ENCODE measurements at places on chromosomes 2 and 18.

DNA sequence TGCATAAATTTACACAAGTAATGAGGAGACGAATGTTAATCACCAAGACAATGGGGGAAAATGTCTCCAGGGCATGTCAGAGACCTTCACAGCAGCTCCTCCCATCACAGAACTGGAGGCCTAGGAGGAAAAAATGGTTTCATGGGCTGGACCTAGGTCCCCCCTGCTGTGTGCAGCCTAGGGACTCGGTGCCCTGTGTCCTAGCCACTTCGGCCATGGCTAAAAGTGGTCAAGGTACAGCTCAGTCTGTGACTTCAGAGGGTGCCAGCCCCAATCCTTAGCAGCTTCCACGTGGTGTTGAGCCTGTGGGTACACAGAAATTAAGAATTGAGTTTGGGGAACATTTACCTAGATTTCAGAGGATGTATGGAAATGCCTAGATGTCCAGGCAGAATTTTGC is 152.2 kb upstream of the KCNJ3 start:
- no peak for DNase-seq

- no peak for DNase-seq
These were observed 1372.9 kb upstream of the PIK3C3 start for GRCh38 chr18:40582105-40582504.

GRCh38 chr2:69151931-69152330 is 139.0 kb downstream of the ANTXR1 start:
- no peak for DNase-seq

DNA sequence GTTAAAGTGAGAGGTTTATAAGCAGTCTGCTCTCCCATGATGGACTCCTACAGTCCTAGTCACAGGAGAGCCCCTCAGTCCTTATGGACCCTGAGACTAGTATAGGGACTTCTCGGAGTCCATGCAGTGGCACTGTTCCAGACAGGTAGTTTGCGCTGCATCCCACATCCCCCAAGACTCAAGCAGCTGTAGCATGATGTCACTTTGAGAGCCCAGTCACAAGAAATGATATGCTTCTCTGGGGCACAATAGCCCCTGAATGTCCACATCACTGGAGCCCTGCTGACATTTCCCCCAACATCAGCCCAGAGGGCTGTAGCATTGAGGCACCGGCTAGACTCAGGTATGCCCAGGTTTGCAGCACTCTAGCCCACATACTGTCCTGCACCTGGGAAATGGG is 220.1 kb downstream of the OTX1 start:
- DNase-seq, result no peak

- DNase-seq, result no peak
These were observed 34.2 kb downstream of the CERS6 start for GRCh38 chr2:168490015-168490874.

DNA sequence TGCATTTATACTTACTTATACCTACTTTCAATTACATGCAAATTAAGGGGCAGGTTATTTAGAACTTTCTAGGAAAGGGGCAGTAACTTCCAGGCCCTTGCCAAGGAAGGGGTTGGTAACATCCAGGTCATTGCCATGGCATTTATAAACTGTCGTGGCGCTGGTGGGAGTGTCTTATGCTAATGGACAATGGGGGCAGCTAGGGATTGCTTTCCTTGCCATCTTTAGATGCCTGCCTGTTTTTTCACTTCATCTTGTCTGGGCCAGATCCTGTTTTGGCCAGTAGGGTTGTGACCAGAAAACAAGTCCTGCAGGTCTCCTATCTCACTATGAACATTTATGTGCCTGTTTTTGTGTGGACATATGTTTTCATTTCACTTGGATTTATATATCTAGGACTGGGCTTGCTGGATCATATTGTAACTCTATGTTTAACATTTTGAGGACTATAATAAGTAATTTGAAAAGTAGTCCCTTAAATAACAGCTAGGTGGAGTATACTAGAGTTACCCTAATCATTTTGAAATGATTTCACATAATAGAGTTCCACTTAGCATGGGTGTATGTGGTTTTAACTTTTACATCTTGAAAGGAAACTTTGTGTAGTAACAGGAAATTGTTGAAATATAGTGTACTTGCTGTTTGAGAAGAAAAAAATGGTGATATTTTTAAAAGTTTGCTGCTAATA is 56.1 kb downstream of the LCLAT1 start:
- no peak for DNase-seq

DNA sequence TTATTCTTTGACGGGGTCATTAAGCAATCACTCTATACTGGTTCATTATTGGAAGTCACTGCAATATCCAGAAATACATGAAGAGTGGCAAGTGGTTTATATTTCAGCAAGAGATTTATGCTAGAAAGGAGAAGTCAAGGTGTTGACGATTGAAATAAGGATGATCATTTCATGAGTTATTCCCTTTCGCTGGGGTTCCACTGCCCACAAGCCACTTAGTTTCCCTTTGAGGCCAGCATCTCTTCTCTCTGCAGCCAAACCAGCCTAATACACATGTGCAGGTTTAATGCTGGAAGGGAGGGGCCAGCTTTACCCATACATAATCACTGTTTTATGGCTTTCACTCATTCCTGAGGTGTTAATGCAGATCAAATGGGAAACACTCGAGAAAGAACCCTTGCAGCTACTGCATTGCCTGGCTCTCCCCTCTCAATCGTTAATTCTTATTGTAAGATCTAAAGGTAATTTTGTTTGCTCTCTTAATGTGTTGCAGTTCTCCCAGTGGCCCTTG is 108.4 kb downstream of the MEIS1 start:
- DNase-seq, result no peak

GRCh38 chr2:144351687-144352086 is 168.2 kb downstream of the ZEB2 start:
- no peak for DNase-seq

DNA sequence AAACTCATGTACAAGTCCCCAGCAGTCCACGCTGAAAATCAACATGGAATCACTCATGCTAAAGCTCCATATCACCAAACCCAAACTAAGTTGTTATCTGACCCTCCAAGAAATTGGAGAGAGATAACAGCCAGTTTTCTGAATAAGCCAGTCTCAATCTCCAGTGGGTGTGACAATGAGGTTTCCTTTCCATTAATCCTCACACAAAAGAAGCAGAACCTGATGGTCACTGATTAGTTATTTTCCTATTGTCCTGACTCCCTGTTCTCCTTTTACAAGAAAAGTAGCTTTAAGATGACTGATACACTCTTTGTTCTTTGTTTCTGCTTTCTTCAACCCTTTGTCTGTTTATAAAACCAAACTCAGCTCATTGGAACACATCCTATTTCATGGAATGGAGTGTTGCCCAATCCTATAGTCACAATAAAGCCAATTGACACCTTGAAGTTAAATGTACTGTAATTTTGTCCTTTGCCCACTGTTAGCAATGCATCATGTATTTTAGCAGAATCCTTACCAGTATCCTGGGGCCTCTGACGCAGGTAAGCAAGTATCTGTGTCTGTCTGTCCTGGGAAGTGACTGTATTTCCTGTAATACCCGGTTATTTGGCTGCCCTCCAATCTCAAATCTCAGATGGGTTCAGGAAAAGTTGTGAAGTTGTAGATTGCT is 30.6 kb upstream of the SH3RF3 start:
- DNase-seq, result no peak

- no peak for DNase-seq
These were observed 30.6 kb upstream of the PXDN start for GRCh38 chr2:1774929-1775328.

DNA sequence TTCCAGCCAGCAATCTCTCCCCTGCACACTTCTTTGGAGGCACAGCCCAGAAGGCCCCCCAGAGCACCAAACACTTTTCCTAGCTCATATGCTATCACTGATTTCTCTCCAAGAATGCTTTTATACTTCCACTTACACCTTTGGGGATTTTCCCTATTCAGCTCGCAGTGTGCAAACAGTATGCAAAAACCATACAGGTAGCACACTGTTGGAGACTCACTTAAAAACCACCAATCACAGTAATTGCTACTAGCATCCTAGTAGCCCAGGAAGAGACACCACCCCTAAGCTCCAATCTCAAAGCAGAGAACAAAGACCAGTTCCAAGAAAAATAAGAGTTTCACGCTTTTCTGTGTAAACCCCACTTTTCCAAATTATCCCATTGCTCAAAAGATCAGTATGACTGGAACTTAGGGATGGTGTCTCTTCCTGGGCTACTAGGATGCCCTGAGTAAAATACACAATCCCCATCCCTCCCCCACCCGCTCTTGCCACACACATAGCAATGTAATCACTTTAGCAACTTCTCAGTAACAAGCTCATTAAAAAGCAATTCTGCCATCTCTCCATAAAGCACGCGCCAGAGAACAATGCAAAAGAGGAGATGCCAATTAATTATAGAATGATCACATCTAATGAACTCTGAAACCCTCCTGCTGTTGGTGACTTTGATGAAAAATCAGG is 43.0 kb downstream of the KLF7 start:
- no peak for DNase-seq

GRCh38 chr2:118265873-118266455 is 177.7 kb downstream of the INSIG2 start:
- DNase-seq, result no peak

GRCh38 chr2:100818606-100819369 is 1.2 kb upstream of the NPAS2 start:
- no peak for DNase-seq

- no peak for DNase-seq
These were observed 211.0 kb downstream of the MCFD2 start for GRCh38 chr2:46704593-46704992.

DNA sequence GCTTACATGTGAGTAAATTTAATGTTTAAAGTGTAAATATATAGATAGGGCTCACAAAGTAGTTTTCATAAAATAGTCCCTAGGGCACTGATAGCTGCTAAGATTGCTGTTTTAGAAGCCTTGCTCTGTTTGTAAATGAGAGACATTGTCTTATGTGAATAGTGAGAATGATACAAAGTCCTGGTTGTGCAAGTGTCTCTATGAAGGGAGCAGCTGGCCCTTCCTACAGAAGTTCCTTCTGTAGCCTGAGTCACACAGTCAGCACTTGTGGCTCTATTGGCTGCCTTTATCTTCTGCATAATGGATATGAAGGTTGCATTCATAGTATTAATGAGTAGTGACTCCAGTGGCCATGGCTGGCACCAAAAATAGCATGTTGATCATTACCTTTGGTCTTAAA is 279.7 kb downstream of the OSR1 start:
- DNase-seq, result no peak

GRCh38 chr2:197229509-197230443 is 80.8 kb downstream of the ANKRD44 start:
- no peak for DNase-seq

GRCh38 chr18:57440331-57441070 is 5.3 kb downstream of the ONECUT2 start:
- no peak for DNase-seq

GRCh38 chr2:161204846-161205245 is 44.6 kb downstream of the TANK start:
- no peak for DNase-seq

GRCh38 chr2:234550056-234550455 is 53.2 kb upstream of the ARL4C start:
- no peak for DNase-seq

GRCh38 chr2:11045294-11045693 is 110.0 kb upstream of the SLC66A3 start:
- DNase-seq, result no peak

GRCh38 chr18:9616049-9616448 is 1.7 kb upstream of the PPP4R1 start:
- DNase-seq, result no peak

DNA sequence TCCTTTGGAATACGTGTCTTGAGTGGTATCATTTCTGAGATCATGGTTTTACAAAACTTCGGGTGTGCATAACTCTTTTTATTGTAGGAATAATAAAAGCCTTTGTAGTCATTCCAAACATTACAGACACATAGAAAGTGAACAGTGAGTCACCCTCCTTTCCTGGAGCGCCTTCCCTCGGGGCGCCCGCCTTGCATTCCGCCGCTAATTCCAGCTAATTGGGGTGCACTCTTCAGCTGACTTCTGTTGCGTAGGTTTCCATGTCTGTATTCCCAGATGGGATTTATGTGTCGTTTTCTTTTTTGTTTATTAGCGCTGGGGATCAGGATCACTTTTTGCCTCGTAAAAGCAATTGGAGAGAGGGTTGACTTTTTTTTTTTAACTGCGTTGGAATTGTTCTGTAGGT is 18.7 kb downstream of the SH3BP4 start:
- DNase-seq, result peak; percentile 22

- no peak for DNase-seq
These were observed 5.9 kb upstream of the ATP5MC3 start for GRCh38 chr2:175187378-175187777.

GRCh38 chr2:15561574-15562344 is 625 bp upstream of the NBAS start:
- DNase-seq, result no peak

DNA sequence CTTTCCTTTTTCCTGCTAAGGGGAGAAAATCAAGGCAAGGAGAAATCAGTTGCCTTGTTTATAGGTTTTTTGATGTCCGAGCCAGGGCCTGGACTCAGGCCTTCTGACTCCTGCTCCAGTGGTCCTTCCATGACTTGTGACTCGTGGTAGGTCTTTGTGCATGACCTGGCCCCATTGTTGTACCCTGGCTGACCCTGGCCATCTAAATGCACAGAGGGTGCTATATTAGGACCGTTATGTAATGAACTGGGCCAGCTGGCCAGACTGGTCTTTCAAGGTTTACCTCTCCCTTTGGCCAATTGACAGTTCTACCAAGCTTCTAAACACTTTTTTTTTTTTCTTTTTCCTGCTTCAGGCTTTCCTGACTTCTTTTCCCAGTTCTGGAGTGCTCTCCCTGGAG is 81.1 kb downstream of the SETBP1 start:
- DNase-seq, result no peak

- DNase-seq, result no peak
These were observed 2110.3 kb upstream of the CELF4 start for GRCh38 chr18:39675906-39676305.

DNA sequence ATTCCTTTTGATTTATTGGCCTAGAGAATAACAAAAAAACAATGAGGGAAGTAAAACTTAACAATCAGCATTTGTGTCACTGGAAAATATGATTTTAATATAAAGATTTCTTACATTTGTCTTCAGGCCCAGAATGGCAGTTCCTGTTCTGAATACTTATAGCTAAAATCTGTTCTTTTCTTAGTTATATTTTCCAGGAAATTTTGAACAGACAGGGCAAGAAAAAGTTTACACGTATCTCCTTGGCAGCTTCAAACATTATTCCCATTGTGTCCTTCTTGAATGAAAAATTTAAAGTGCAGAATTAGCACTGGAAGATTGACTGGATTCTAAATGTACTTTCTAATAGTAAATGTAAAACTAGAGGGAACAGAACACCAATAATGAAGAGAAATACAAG is 1454.0 kb upstream of the PIK3C3 start:
- no peak for DNase-seq
